T-helper 1 cell (primary cell): ENCODE measurements at places on chromosomes 1 and 21.

GRCh38 chr1:15116966-15117365 lies 36.6 kb upstream of the TMEM51 start:
- DNase-seq = no peak

DNA sequence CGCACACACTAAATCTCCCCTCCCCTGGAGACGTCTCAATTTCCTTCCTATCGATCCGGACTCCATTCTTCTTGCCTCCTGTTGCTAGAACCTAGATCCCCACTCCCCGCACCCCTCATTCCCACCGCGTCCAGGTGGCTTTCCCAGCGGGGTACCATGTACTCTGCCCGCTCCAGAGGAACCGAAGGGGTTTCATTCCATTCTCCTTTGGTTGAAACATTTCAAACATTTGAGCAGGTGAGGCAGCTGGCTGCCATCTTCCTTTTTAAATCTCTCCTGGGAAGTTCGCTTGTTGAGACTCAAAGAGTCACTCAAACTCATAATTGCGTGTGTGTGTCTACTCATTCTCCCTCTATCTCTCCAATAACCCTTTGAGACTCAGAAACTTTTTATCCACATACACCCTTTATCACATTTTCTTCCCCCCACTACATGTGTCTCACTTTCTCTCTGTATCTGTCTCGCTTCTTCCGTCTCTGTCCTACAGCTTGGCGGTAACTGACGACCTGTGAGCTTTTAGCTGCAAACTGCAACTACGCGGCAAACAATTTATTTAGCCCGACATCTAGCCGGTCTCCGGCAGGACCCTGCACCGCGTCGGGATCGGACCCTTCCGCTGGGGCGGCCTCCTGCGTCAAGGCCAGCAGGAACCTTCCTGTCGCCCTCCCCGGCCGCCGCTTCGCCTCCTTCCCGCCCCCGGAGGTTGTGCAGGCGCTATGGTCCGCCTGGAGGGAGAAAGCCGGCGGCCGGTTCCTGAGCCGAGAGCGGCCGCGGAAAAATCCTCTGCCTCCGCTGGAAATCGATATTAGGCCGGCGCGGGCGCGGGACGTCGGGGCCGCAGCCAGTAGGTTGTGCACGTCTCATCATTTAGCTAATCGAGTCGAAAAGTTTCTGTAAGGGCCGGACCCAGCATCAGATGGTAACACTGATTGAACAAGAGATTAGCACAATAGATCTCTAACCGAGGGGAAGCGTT lies 3.0 kb upstream of the FOXD3 start:
- DNase-seq = no peak

GRCh38 chr1:50139339-50140181 lies 30.8 kb downstream of the ELAVL4 start:
- DNase-seq = no peak

DNA sequence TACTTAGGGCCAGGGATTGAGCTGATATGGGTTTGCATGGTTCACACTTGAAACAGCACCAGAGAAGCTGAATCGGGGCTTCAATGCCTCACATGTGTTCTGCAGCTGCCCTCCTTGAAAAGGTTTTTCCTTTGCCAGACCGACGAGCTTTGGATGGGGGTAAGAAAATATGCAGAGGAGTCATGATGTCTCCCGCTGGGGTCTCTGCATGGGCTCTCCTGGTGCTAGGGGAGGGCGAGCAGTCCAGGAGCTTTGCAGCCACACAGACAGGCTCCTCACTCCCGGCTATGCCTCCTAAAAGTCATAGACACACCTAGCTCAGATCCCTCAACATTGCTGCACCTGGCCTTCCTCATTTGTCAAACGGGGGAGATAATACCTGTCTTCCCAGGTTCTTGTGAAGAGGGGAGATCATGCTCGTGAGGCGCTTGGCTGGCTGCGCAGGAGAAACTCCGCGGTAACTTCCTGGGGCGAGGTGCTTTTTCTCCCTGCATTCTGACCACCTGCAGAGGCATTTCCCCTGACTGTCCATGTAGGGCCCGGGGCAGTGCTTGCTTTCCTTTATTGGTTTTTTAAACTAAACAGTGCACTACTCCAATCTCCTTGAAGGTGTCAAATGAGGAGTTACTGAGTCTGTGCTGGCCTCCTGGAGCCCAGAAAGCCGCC lies 112.4 kb downstream of the PLXNA2 start:
- DNase-seq = no peak

DNA sequence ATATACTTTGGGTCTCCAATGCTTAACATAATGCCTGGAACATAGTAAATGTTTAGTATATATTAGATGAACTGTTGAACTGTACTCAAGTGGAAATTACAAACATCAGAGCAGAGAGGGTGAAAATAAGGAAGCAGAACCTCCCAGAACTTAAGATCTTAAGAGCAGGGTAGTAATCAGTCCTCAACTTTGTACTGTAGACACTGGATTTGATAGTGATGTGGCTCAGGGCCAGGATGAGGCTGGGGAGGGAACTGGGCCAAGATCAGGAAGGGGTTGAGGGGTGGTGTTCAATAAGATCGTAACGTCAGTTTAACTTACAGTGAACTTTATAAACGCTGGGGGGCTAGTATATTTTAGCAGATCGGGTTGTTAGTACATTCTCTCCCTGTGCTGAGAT lies 15.4 kb downstream of the MPZL1 start:
- DNase-seq = no peak

DNA sequence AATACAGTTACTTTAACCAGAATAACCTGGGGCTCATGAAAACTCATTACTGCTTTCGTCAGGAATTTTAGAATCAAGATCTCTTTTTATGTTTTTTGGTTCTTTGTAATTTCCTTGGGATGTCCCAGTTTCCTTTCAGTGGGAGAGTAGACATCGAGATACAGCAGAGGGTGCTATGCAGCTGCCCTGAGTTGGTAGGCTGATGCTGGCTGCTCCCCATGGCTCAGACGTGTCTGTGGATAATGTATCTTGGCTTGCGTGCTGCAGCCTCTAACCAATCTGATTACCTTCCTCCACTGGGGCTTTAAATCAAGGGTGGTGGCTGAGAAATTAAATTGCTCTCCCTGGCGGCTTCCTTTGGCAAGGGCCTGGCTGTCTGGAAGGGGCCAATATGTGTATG lies 253.7 kb downstream of the CACNA1E start:
- DNase-seq = no peak

DNA sequence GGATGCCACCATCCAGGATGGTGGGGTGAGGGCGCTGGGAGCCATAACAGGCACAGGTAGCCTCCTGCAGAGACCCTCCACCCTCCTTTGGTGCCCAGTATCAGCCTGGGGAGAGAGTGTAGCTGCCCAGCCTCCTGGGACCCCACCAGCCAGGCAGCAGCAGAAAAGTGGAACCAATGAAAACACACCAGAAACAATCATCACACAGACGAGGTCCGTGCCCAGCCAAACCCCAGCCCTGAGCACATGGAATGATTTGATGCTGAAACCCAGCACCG lies 285.1 kb downstream of the PTPRU start:
- DNase-seq = no peak

DNA sequence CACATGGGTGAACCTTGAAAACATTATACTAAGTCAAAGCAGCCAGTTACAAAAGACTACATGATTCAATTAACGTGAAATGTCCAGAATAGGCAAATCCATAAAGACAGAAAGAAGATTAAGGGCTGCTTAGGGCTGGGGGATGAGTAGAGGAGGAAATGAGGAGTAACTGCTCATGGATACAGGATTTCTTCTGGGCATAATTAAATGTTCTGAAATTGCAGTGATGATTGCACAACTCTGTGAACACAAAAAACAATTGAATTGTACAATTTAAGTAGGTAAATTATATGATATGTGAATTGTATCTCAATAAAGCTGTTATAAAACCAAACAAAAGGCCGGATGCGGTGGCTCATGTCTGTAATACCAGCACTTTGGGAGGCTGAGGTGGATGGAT lies 52.2 kb downstream of the RERE start:
- DNase-seq = no peak

DNA sequence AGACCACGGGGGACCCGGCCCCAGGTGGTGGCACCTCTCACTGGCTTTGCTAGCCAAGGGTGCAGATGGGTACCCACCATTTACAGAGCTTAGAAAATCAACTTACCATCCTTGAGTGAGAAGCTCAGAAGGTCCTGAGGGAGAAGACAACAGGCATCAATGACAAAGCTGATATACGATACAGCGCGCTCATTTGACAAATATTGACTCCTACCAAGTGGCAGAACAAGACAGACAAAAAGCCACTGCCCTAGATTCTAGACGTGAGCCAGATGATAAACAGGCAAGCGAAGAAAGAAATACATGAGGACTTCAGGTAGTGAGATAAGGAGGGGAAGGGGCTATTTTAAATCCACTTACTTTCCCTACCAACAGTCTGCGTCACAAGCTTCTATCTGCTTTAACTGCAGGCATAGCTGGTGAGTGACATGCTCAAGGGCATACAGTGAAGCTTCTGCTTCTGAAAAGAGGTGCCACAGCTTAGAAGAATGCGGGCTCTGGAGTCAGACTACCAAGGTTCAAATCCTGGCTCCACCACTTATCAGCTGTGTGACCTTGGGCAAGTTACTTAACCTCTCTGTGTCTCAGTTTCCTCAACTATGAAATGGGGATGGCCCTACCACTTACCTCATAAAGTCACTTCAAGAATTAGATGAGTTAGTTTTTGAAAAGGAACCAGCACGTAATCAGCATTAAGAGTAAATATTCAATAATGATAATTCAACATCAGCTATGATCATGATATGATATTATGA lies 29.1 kb downstream of the TMCO4 start:
- no peak for DNase-seq

DNA sequence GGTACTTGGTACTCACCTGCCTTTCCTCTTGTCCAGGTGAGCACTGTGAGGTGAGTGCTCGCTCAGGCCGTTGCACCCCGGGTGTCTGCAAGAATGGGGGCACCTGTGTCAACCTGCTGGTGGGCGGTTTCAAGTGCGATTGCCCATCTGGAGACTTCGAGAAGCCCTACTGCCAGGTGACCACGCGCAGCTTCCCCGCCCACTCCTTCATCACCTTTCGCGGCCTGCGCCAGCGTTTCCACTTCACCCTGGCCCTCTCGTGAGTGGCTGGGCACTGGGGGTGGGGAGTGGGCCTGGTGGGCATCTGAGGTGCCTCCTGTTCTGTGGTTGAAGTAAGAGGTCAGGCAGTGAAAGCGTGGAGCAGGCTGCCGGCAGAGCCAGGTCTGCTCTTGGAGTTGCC lies 11.7 kb downstream of the CELSR2 start:
- no peak for DNase-seq

- no peak for DNase-seq
These were observed 151.2 kb downstream of the TGFBR3 start for GRCh38 chr1:91734761-91735160.

GRCh38 chr1:210239349-210240111 lies 6.9 kb downstream of the SERTAD4 start:
- DNase-seq = no peak

- no peak for DNase-seq
These were observed 55.7 kb downstream of the XCL2 start for GRCh38 chr1:168488138-168488537.

GRCh38 chr21:33976082-33977016 lies 60.7 kb upstream of the ATP5PO start:
- no peak for DNase-seq
